Fibroblast of upper back skin (primary cell): ENCODE measurements at places on chromosomes 1 and 21.
A peak's percentile ranks its signal among the peaks of the same experiment; 100 is the strongest.

- no peak for DNase-seq
These were observed 39.1 kb downstream of the RIMS3 start for GRCh38 chr1:40626383-40626770.

GRCh38 chr1:48677306-48678287 is 99.1 kb downstream of the BEND5 start:
- DNase-seq: peak; percentile 60

DNA sequence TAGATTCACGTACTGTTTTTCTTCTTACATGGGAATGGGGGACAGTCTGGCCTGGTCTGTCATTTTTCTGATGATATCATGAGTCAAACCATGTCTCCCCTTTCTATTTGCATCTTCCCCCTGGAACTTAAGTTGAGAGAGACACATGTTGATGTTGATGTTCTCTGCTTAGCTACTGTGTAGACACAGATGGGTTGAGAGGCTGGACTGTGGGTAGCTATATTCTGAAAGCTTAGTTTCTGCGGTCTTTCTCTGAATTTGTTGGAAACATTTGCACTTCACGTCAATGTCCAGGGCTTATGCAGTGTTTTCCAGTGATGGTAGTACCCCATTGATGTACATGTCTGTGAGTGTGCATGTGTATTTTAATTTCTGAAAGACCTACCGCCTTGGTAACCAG is 58.2 kb downstream of the FCRL5 start:
- DNase-seq: no peak

- peak; percentile 32 for DNase-seq
These were observed 220.8 kb downstream of the NRIP1 start for GRCh38 chr21:14844001-14844400.

DNA sequence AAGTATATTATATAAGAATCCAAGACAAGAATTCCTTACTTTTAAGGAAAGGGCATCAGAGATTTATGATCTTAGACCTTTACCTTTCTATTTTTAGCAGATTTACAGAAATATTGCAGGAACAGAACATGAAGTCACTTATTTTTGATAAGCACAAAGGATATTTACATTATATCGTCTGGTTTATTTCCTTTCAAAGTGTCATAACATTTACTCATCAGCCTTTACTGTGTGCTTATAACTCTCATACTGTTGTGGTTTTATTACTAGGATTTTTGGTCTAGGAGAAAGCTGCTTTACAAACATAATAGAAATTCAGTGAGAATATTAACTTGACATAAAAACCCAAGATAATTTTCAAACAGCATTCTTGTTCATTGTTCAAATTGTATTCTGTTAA is 47.6 kb downstream of the APP start:
- no peak for DNase-seq

- DNase-seq: peak; percentile 37
These were observed 75.1 kb upstream of the NEGR1 start for GRCh38 chr1:72357411-72357810.

DNA sequence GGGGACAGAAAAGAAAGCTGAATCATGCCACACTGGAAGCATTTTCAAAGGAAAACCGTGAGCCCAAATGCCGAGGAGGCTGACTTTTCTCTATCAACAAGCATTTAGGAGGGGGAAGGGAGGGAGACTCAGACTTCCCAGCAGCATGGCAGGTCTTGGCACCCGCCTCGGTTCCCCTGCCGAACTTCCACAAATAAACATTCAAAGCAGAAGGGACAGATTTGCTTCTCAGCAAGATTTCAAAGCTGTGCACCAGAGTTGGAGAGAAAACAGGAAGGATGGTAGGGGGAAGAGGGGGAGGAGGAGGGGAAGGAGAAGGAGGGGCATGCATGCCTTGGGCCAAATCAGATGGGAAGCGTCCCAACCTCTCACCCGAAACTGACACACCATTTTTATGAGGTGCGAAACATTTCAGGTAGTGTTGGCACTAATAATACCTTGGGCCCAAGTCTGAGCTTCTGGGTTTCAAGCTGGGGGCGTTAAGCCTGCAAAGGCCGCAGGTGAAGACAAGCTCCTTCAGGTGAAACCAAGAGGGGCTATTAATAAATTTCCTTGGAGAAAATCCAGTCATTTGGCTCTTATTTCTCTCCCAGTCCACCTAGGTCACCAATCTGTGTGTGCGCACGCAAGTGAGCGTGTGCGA is 26.4 kb downstream of the ABCA4 start:
- DNase-seq: peak; percentile 50

GRCh38 chr1:43688594-43689000 is 18.7 kb upstream of the ST3GAL3 start:
- peak; percentile 64 for DNase-seq

DNA sequence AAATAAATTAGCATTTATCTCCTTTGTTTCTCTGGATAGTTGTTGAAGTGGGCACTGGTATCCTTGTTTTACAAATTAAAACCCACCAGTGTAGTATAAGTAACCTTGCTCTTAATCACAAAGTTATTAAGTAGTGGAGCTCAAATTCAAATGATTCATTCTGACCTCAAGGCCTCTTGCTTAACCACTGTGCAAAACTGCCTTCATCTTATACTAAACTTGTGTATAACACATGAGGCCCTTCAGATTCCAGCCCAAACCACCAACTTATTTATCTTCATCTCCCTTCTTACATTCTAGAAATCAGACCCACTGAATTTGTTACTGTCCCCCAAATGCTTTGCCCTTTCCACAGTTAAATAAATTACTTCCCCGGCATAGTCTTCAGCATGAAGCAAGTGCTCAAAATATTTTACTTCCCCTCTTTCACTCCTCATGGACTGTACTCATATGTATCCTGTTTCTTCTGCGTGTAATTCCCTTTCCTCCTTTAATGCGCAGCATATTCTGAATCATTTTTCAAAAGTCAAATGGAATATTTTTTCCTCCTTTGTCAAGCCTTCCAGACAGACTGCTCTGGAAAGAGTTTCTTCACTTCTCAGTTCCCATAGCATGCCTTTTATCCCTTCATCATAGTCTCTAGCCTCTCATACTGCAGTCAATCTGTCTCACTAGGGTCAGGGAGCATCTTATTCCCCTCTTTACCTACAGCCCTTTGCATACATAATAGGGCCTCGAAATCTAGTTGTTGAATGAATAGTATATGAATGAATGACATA is 19.0 kb upstream of the DNASE2B start:
- DNase-seq: peak; percentile 86

DNA sequence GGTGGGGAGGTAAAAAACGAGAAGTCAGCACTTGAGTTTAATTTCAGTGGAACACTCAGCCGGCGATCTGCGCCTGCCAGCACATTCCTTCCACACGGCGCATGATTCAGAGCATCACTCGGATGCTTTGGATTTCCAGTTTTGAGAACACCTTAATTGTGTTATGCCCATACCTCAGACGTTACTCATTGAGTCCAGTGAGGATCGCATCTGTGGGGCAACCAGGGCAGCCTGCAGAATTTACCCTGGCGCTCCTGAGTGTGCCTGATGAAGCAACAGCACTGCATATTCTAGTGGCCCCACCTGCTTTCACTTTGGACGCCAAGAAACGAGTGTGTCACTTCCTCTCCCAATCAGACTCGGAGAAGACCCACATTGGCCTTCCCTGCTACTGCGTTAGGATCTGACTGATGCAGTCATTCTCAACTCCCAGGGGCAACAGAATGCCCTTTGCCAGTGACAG is 19.9 kb downstream of the FAM89A start:
- no peak for DNase-seq

- DNase-seq: no peak
These were observed 64.3 kb upstream of the MORC3 start for GRCh38 chr21:36255663-36256062.

GRCh38 chr1:236016782-236017400 is 48.0 kb downstream of the NID1 start:
- no peak for DNase-seq

- DNase-seq: peak; percentile 56
These were observed 189.6 kb downstream of the SMYD3 start for GRCh38 chr1:246317332-246318035.

GRCh38 chr1:154987326-154987725 is 4.2 kb downstream of the FLAD1 start:
- no peak for DNase-seq

- no peak for DNase-seq
These were observed 7.2 kb upstream of the HTR6 start for GRCh38 chr1:19657511-19657910.

GRCh38 chr1:110948038-110948810 is 15.5 kb downstream of the LRIF1 start:
- DNase-seq: peak; percentile 32

DNA sequence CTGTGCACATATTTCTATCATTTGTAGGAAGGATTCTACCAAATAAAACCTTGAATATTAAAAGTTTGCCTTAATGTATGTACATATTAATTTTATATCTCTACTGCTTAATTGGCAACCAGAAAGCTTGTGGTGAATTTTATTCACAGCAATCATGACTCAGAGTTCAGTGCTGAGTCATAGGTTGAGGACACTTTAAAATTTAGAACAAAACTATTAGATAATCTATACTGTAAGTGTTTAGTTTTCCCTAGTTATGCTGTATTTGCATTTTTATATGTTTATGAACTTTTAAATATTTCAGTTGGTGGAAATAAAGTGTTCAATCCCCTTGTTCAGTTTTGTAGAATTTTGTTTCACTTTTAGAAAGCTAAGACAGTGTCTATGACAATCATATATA is 841.5 kb downstream of the KCNT2 start:
- DNase-seq: peak; percentile 54

- DNase-seq: peak; percentile 95
These were observed 68.5 kb upstream of the DUSP10 start for GRCh38 chr1:221810406-221810805.

GRCh38 chr1:1352786-1353388 is 3.7 kb upstream of the DVL1 start:
- DNase-seq: no peak

DNA sequence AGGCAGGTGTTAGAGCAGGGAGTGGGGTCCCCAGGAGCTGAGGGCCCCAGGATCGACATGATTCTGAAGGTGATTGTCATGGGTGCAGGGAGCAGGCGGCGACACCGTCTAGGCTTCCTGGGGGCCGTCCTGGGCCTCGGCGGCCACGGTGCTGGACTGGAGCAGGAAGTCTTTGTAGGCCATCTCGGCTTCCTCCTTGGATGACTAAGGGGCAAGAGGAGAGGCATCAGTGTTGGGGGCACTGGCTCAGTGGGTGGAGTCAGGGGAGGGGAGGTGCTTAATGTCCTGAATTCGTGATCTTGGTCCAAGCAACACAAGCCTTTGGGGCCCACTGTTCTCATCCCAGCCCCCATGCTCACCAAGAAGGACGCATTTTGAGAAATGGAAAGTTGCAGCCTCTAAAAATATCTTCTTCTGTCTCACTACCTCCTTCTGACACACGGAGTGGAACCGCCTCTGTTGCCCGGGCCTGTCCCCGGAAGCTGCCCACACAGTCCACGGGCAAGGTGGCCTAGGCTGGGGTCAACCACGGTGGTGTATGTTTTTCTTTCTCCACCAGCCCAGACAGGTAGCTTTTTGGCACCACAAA is 8.6 kb upstream of the FCMR start:
- no peak for DNase-seq

DNA sequence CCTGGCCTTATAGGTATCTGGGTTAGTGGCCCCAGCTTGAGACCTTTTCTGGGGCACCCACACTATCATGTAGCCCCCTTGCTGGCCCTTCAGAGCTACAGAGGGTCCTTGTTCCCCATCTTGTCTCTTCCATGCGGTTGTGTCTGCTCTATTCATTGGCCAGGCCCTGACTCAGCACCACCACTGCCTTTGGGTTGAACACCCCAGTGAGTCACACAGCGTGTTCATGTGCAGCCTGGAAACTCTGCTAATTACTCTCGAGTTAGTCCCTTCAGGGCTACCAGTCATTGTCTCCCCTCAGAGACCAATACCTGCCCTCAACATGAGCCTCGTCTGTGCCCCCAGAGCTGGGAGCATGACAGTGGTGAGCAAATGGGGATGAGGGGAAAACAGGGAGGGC is 28.2 kb upstream of the IKBKE start:
- DNase-seq: peak; percentile 40
